ENCODE measurements at places on chromosomes 4 and X. TPM values are rescaled to one million over a fixed set of nuclear protein-coding genes. Genes with fewer than 3 reads are reported as not detected.

Gene RBM46
- total RNA-seq = under 0.01 TPM

Gene GAGE2A
- not detected for total RNA-seq

Gene SPANXA1
- not detected for total RNA-seq

Gene COX7B2
- not detected for total RNA-seq

Gene CCNA2
- total RNA-seq = 37.7 TPM

Gene NWD2
- not detected for total RNA-seq

Gene MAGEB1
- not detected for total RNA-seq

Gene LAS1L
- 26.4 TPM for total RNA-seq

Gene ADGRG2
- total RNA-seq = not detected

Gene EDA2R
- total RNA-seq = 8.3 TPM

Gene KIAA1210
- not detected for total RNA-seq

Gene GABRB1
- total RNA-seq = 5.8 TPM

Gene XG
- total RNA-seq = 11.5 TPM

Gene DRP2
- total RNA-seq = 0.12 TPM

Gene MAGIX
- 1.6 TPM for total RNA-seq

Gene EPHA5
- 0.53 TPM for total RNA-seq

Gene MAP3K15
- total RNA-seq = not detected

Gene PHKA2
- 7.7 TPM for total RNA-seq

Gene FGFBP2
- not detected for total RNA-seq
